ENCODE measurements at places on chromosomes 3 and 15.
A peak's percentile ranks its signal among the peaks of the same experiment; 100 is the strongest.

DNA sequence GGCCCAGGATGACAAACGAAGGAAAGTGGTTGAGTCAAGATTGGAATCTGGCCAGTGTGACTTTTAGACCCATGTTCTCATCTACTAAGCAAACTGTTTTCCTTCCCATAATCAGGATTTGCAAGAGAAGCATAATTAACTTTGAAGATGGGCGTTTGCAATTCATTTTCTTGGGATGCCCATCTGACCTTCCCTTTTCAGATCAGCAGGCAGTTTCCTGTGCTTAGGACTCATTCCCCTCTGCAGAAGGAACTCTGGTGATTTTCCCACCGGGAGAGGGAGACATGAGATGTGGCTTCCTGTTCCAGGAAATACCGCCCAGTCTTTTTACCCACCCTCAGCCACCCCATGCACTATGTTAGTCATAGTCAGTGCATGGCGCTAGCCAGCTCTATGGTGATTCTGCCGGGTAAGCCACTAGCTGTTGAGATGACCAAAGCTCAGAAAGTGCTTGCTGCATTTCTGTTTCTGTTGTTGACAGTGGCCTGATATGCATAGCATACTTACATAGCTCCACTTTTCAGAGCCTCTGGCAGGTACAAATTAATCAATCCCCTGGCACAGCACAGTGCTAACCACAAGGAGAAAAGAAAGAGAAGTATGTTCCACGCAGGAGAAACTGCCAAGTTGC, 129.4 kb downstream of the VGLL4 start:
- DNase-seq: peak; percentile 65

DNA sequence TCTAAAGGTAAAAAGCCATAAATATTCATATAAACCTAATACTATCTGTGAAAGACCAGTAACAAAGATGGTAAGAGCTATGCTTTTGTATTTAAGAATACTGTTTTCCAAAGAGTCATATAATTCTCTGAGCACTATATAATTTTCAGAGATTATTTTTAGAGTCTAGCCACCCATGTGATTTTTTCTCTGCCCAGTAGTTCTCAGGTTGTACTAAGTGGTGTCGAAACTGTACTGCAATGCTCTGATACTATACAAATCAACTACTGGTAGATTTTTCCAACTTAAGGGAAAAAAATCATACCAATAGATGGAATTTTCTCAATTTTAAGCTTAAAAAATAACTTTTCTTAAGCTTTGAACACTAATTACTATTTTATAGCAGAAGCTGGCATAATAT, 104.8 kb downstream of the MYO5A start:
- no peak for DNase-seq

GRCh38 chr3:32481791-32482631, 20.6 kb downstream of the CMTM6 start:
- DNase-seq: no peak

- DNase-seq: no peak
These were observed 87.8 kb downstream of the KLHL25 start for GRCh38 chr15:85706779-85707518.

- no peak for DNase-seq
These were observed 12.1 kb upstream of the CSRNP1 start for GRCh38 chr3:39165518-39165917.

DNA sequence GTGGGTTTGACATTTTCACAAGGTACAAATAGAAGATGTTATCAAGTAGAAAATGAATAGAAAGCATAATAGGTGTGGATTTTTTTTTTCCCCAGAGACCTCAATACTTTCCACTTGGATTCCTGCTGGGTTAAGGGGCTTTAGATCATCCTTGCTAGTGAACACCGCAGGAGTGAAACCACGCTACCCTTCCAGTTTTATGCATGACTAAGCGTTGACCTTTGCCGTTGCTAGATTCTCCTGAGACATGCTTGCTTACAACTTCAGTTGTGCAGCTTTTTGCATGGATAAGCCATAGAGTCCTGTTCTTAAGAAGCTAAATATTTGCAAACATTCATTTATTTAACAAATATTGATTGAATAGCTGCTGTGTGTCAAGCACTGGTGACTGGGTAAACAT, 299.7 kb upstream of the LMCD1 start:
- peak; percentile 61 for DNase-seq

DNA sequence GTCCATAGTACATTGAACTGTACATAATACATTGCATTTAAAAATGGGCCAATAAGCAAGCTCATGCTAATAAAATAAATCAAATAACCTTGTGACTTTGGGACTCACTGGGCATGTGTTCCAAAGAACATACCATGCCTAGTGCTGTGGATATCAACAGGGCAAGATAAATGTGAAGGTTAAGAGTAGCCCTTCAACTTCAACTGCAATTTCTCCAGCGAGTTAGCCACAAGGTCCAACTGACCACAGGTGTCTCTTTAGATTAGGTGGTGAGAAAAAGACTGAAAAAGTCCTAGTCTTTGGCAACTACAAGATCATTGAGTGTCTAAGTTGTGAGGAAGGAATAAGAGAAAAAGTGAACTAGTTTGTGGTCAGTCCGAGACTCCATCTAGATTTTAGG, 78.3 kb upstream of the ATP11B start:
- no peak for DNase-seq

DNA sequence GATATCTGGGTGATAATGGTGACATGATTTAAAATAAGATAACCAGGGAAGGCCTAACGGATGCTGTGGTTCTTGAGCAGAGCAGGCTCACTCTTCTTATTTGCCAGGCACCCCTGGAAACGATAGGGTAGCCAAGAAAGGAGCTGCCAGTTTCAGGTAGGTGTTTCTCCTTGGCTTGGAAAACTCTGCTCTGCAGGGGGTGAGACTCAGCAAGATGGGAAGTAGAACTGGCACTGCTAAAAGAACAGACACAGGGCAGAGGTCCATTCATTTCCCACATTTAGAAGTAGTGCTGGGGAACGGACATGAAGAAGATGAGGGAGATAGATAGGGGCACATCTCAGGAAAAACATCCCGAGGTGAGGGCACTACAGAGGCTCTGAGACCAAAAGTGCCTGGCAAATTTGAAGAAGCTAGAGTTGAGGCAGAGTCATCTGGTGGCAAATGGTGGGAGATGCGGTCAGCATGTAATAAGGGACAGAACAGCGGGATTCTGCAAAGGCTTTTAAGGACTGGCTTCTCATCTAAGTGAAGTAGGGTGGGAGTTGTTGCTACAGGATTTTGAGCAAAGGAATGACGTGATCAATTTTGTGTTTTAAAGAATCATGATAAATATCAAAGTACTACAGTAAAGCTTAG, 323.4 kb upstream of the PLSCR5 start:
- no peak for DNase-seq

- no peak for DNase-seq
These were observed 410.3 kb upstream of the TBL1XR1 start for GRCh38 chr3:177607589-177607988.

GRCh38 chr3:175564363-175564762, 705.2 kb downstream of the NAALADL2 start:
- no peak for DNase-seq

GRCh38 chr3:142889212-142890014, 530 bp upstream of the PCOLCE2 start:
- DNase-seq: no peak

DNA sequence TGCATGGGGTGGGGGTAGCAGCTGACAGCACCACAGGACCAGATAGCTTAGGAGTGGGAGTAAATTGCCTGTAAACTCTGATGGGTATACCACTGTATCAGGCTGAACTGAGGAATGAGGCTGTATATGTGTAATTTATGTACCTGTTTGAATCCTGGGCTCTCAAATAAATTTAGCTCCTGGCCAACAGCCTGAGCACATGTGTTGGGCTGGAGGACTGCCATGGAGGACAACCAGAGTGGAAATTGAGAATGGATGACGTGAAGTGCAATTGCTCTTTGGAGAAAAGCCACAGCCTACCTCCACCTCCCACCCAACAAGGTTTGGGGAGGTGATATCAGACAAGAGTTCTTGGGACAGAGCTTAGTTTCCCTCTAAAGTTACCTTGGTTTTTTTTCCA, 328.6 kb upstream of the PROK2 start:
- no peak for DNase-seq
